ENCODE measurements at places on chromosomes 12 and 14.

DNA sequence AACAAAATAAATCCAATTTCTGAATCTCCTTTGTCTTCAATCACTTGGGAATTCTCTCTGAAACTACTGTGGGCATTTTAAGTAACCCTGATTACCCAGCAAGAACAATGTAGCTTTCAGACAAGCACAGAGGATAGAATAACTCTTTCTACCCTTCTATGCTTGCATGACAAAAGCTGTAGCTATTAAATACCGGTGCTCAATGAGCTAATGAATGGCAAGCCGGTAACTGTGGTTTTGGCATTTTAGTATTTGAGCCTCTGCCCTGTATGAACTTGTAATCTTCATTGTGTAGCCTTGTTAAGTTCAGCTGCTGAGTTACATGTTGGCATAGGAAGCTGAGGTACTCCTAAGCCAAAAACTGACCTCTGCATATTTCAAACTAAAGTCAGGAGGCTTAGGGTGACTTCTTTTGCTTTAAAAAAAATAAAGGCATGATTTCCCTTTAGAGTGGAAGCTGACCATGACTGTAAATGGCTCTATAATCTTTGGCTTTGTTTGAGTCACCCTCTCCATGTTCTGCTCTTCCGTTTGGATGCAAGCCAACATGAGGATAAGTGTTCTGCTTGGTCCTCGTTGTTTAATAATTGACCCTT is 171.0 kb upstream of the HIF1A start:
- no peak for DNase-seq

GRCh38 chr12:121404734-121405133 is 4.8 kb downstream of the RNF34 start:
- no peak for DNase-seq

GRCh38 chr14:40248671-40249070 is 816.4 kb upstream of the FBXO33 start:
- no peak for DNase-seq

DNA sequence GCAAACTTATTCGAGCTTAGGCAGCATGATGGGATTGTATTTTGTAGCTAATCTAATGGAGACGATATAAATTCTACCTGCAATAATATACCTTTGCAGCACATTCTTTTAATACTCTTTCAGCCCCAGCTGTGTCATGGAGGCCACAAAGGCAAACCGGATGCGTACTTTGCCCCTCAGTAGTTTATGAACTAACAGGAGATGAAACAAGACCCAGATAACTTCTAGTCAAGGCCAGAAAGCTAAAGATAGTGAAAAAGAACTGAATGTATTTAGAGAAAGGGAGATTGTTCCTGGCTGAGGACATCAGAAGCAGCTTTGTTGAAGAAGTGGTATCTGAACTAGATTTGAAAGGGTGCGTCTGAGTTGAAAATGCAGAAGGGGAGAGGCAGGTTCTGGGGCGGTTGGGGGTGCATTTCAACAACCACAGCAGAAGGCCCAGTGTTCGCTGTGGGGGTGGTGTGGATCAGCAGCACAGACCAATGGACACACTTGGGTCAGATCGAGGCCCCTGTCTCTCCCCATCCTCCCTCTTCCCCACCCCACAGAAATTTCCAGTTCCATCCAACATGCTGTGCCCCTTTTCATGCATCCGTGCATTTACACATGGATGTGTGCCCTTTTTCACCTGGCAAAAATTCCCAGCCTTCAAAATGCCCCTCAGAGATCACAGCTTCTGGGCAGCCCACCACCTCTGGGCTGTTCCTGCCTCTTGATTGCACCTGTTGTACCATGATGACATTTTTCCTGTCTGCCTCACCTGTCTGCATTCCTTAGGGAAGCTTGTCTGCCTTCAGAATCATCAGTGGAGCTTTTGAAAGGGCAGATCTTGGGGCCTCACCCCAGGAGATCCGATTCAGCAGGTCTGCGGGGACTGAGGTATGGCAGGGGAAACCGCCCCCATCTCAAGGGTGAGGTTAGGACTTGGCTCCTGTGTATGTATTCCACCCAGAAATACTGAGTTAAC is 2.2 kb downstream of the ZNF839 start:
- no peak for DNase-seq

GRCh38 chr14:85461432-85462133 is 68.4 kb upstream of the FLRT2 start:
- no peak for DNase-seq

DNA sequence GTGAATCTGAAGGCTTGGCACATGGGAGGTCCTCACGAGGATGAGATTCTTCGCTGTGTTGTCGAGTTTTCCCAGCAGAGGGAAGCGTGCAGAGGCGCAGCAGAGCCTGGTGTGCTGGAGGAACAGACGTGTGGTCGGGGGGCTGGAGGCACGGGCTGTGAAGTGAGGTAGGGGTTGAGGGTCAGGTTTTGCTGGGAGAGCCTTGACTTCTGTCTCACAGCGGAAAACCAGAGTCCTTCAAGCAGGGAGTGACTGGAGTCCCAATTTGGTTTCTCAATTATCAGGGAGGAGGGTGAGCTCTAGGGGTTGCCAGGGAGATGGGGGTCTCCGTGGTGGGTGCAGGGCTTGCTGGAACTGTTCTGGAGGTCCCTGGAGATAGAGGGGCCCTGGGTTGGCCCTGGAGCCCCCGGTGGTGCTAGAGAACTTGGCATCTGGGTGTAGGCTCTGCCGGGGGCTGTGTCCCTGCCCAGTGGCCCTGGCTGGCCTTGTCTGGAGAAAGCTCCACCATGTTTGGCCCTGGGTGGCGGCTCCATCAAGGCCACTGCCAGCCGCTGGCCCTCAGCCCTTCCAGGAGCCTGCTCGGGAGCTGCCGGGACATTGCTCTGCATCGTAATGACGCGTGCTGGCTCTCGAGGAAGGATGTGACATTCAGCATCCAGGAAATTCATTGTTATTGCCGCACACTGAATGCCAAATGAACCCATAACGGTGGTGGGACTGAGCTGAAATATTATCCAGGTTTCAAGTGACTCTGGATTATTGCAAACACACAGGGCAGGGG is 215.7 kb downstream of the KIF26A start:
- no peak for DNase-seq

DNA sequence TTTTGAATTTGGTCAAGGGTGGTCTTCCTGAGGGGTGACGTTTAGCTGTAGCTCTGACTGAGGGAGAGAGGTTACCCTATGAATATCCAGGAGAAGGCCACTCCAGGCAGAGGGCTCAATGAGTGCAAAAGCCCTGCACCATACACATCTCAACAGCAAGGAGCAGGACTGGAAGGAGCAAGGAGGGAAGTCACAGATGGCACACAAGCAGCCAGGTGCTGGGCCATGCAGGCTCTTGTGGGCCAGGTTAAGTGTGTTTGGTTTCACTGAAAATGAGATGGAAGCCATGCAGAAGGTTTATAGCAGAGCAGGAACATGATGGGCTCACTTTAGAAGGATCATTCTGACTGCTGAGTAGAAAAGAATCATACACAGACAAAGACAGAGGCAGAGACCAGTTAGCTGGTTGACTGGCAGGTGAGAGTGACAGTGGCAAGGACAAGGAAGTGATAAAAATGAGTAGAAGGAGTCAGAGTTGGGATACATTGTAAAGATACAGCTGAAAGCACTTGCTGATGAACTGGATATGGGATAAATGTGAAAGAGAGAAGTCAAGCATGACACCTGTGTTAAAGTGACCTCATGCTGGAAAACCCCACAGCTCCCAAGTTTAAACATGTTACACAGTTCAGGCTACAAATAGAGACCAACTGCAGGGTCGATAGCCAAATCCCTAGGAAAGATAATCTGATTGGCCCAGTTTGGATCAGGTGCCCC is 81.2 kb downstream of the PRKD1 start:
- DNase-seq = no peak

DNA sequence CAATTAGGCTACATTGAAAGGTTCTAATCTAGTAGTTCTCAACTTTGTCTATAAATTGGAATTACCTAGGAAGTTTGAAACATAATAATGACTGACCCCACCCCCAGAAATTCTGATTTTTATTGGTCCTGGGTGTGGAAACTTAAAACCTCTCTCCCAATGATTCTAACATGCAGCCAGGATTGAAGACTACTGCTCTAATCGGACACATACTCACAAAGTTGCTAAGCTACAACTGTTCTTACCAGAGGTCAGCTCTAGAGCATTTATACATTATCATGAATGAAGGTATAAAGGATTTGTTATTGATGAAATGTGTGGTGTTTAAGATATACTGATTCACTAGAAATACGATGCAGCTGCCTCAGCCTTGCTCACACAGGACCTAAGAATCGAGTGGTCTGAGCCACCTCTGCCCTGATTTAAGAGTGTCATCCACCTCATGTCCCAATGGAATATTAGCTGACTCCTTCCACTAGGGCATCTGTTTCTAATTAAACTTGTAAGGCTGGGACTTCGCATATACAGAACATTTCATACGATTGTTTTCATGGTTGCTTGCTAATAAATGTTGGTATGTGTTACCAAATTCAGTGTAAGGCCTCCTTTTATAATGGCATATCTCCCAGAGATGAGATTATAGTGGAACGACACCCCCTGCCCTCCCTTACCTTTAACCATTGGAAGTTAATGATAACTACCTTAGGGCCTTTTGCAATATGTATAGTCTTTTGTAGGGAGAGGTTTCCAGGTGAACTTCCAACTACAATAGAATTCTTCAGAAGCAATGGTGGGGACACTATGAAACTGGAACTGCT is 410.8 kb upstream of the PDE3A start:
- no peak for DNase-seq

DNA sequence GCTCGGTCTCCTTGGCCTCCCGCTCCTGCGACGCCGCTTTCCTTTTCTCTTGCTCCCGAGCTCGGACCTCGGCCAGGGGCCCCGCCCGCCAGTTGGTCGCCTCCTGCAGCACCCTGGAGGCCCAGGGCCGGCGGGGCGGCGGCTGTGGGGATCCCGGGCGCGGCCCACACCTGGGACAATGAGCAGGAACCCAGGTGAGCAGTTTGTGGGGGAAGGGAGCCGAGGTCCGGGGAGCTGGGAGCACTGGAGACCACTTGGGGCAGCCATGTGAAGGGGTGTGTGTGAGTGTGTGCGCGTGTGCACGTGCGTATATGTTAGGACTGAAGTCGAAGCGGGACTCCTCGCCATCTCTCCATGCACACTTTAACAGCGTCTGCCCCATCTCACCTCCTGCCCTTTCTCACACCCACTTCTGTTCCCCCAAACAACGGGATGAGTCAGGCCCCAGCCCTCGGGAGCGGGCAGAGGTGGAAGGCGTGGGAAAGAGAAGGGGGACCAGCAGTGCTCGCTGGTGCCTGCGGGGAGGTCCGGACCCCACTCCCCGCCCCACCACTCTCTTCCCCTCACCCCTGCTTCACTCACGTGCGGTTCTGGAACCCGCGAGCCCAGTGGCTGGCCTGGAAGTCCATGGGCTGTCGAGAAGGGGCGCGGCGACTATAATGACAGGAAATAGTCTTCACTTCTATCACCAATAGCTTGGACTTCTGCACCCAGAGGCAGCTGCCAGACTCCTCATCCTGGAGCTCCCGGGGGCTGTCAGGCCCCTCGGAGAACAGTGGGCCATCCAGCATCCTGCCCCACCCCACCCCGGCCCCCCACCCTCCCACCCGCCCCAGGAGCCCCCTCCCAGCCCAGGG is 450 bp downstream of the DDN start:
- no peak for DNase-seq

DNA sequence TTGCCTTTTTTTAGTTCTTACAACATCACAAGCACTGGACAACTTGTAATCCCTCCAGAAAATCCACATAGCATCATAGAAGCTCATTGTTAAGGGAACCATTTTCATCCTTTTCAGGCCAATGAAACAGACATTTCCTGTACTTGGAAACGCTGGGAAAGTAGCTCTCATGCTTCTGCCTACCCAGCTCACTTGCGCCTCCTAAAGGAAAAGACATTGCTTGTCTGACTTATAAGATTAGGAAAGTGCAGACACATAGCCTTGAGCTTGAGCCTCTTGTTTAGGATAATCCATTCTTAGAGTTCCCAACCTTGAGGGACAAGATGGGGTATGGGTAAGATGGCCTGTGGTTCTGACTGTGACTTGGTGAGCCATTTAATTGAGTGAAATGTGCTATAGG is 589.5 kb downstream of the NOVA1 start:
- DNase-seq = no peak

- no peak for DNase-seq
Observed at GRCh38 chr14:94517641-94518257, 8.5 kb upstream of the SERPINA12 start.

- DNase-seq = no peak
Observed at GRCh38 chr12:24948420-24948756, 513 bp downstream of the BCAT1 start.

DNA sequence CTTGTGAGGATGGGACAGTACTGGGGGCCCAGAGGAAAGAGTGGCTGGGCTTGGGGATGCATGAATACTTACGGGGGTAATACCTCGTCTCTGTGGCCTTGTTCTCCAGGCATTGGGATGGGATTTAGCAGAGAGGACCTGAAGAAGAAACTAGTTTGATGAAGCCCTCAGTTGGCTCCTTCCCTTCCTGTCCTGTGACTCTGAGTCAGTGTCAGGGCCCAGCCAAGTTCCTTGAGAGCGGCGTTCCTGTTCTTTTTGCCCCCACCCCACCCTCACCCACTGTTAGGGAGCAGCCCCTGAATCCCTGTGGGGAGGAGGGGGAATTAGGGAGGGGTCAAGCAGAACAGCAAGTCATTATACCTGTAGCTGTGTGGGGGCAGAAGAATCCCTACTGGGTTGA is 5.2 kb upstream of the LRP1-AS start:
- DNase-seq = no peak

DNA sequence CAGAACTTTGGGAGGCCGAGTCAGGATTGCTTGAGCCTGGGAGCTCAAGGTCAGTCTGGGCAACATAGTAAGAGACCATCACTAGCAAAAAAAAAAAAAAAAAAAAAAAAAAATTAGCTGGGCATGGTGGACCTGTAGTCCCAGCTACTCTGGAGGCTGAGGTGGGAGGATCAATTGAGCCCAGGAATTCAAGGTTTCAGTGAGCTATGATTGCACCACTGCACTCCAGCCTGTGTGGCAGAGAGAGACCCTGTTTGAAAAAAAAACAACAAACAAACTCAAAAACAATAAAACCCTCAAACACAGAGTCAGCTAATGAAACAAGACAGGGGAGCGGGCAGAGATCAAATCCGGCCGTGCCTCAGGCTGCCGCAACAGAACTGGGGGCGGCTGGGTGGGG is 41.7 kb upstream of the DLK1 start:
- no peak for DNase-seq

DNA sequence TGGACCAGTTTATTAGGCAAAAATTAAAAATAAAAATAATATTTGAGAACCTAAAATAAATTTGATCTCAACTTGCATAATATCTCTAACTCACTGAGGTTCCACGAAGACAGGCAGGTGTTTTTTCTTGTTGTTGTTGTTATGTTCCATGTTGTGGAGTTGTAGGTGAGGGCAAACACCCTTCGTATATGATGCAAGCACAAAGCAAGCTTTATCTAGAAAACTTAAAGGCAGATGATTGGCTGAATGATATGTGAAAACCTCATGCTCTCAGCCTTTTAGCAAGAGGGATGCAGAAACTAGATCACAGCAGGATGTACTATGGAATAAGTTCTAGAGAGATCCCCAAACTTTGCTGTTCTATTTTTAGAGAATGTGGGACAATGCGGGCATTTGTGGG is 502.7 kb downstream of the ETNK1 start:
- no peak for DNase-seq
